Endothelial cell (in vitro differentiated cells): ENCODE measurements at places on chromosomes 3 and 15. TPM values are rescaled to one million over a fixed set of nuclear protein-coding genes. Genes with fewer than 3 reads are reported as not detected.

MAN2C1 gene
- 237 TPM for total RNA-seq

CDHR4 gene
- total RNA-seq, result 1.1 TPM

DNA sequence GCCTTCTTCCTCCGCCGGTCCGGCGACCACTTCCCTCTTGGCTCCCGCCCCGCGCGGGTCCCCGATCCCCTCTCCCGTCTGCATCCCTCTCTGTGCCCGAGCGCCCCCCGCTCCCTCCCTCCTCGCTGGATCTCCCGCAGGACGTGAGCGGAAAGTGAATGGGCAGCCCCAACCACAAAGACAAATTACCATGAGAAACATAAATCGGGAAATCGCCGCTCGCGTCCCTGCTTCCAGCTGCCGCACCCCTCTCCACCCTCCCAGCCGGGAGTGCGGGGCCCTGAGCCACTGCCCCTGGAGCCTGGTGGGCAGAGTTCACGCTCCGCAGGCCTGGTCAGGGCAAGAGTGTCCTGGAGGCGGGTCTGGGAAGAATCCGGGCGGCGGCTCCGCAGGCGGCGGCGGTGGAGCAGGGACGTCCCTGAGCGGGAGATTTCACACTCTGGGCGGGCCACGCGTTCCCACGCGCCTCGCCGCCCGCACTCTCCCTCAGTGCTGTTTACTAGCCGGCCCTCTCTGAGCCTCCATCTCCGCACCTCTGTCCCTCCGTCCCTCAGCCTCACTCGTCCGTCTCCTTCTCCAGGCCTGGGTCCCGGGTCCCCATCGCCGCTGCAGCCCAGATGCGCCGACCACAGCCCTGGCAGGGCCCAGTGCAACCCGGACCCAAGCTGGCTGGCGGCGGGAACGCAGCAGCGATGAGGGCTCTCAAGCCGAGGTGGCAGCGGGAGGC is 835 bp downstream of the SEMA5B start:
- no peak overlapping the region for H3K27ac ChIP-seq
- H3K27me3 ChIP-seq, result peaks cover 4% of the 10 kb centered on the region
- peak overlapping the region; percentile 86 for H3K4me3 ChIP-seq
- no peaks in the 10 kb centered on the region for H3K36me3 ChIP-seq
- peak; percentile 36 for DNase-seq

DNA sequence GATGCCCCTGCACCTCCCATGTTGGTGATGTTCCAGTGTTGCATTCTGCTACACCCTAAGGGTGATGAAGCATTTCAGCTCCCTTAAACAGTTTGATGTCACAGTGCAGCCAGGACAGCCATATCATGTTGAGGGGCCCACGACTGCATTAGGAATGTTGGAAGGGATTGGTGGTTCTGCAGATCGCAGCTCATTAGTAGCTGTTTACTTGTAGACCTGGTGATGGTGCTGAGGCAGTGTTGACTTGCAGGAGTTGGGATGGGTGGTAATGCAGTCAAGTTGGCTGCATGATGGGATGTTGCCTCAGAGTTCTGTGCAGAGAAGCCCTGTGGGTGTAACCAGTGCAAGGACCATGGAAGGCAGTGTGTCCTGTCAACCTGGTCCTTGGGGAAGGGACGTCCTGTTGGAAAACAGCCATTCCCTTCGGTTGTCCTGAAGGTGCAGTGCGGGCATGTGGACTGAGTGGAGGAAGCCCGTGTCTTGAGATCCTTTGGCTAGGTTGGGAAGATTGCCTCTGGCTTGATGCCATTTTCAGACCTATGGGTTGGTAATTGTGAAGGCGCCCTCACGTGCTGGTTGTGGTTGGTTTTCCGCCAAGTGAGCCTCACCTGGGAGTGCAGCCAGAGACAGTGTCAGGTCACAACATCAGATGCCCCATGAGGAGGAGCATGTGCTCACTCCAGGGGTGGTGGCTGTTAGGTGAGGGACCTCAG is 100.7 kb downstream of the SNRPN start:
- no peak for DNase-seq
- H3K36me3 ChIP-seq, result peaks cover 99% of the 10 kb centered on the region
- no peaks in the 10 kb centered on the region for H3K4me1 ChIP-seq
- peak overlapping the region; percentile 59 for H3K27ac ChIP-seq
- H3K27me3 ChIP-seq, result peaks cover 66% of the 10 kb centered on the region

ACVR2B gene
- total RNA-seq, result 56.7 TPM

ZKSCAN7 gene
- total RNA-seq, result 2.2 TPM

EHHADH gene
- 6.8 TPM for total RNA-seq

WDR76 gene
- total RNA-seq, result 4.8 TPM

DNA sequence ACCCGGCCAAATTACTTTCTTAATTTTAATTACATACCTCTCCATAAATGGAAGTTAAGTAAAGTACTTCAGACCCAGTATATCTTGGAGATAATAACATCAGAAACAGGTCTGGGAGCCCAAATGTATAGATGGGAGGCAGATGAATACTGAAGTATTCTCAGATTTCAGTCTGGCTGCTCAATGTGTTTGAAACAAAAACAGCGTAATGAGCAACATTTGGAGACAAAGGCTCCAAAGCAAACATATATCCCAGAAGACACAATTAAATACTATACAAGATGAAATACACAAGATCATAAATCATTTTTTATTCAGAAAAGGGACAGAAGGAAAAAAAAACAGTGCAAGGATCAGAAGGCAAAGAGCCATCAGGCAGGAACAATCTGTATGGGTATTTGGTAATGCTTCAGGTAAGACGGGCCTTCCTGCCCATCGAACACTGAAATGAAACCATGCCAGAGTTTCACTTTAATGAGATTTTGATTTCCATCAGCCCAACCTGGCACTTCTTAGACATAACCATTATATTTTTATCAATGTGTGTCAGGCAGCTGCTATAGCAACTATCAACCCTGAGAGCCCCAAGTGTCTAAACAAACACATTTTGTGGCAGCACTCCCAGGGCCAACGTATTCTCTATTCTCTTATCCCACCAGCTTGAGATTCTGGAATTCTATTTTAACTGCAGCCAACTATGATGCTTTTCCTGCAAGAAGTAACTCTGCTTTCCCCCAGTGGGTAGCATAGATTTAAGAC is 210.8 kb downstream of the STT3B start:
- peaks cover 4% of the 10 kb centered on the region for H3K4me1 ChIP-seq
- no peak overlapping the region for H3K4me3 ChIP-seq
- DNase-seq, result no peak
- no peak overlapping the region for H3K27ac ChIP-seq

- peaks cover 13% of the 10 kb centered on the region for H3K36me3 ChIP-seq
- H3K4me1 ChIP-seq, result peaks cover 16% of the 10 kb centered on the region
- H3K4me3 ChIP-seq, result no peak overlapping the region
- no peak for DNase-seq
These were observed 135.0 kb downstream of the TJP1 start for GRCh38 chr15:29687204-29687815.

GRCh38 chr3:123805504-123805903 is 78.6 kb downstream of the MYLK start:
- H3K27ac ChIP-seq, result no peak overlapping the region
- H3K27me3 ChIP-seq, result no peaks in the 10 kb centered on the region
- DNase-seq, result no peak
- no peak overlapping the region for H3K4me3 ChIP-seq

DNA sequence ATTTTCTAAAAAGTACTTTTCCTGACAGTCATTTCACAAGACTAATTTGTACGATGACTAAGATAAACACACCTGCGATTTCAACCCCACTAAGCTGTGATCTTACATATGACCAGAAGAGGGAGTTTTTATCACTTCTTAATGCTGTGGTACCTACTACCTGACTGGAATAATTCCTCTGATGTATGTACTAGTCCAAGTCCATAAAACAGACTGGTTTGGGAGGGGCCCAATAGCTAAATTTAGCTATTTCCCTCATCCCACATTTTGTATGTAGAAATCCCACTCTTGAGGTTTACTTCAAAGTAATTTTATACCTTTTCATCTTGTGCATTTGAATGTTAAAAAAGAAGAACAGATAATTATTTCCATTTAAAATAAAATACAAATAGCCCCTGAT is 49.7 kb upstream of the SCAANT1 start:
- no peak for DNase-seq
- peaks cover 5% of the 10 kb centered on the region for H3K27me3 ChIP-seq
- peaks cover 6% of the 10 kb centered on the region for H3K4me1 ChIP-seq
- no peak overlapping the region for H3K4me3 ChIP-seq
- H3K27ac ChIP-seq, result no peak overlapping the region
- H3K36me3 ChIP-seq, result no peaks in the 10 kb centered on the region

- H3K4me3 ChIP-seq, result no peak overlapping the region
- no peak for DNase-seq
- H3K27ac ChIP-seq, result no peak overlapping the region
These were observed 1.2 kb upstream of the USF3 start for GRCh38 chr3:113697500-113698090.

- no peak overlapping the region for H3K27ac ChIP-seq
- H3K36me3 ChIP-seq, result no peaks in the 10 kb centered on the region
These were observed 235.2 kb downstream of the SUCLG2 start for GRCh38 chr3:67419218-67419529.

DNA sequence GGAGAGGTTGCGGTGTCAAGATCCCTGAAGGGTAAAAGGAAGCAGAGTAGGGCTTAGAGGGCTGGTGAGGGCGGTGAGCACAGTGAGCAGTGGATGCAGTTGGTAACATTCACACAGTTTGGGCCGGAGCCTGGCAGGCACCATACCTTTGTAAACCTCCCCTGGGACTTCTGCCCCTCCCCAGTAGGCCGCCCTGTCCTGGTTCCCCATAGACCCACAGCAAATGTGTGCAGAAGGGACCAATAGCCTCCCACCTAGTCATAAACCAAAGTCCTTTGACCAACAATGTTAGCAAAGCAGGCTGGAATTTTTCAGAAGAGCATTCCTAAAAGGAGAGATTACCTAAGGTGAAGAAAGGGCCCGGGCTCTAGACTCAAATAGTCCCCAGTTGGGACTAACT is 1.7 kb upstream of the PHGR1 start:
- peaks cover 3% of the 10 kb centered on the region for H3K27me3 ChIP-seq
- H3K4me1 ChIP-seq, result peaks cover 10% of the 10 kb centered on the region
- H3K27ac ChIP-seq, result no peak overlapping the region
- no peak for DNase-seq

- no peaks in the 10 kb centered on the region for H3K27me3 ChIP-seq
- no peaks in the 10 kb centered on the region for H3K36me3 ChIP-seq
- H3K4me3 ChIP-seq, result no peak overlapping the region
These were observed 73.4 kb downstream of the RFTN1 start for GRCh38 chr3:16439848-16440708.

- peaks cover 3% of the 10 kb centered on the region for H3K27me3 ChIP-seq
- H3K4me3 ChIP-seq, result peak overlapping the region; percentile 85
- peaks cover 73% of the 10 kb centered on the region for H3K36me3 ChIP-seq
These were observed 49.6 kb downstream of the CHD2 start for GRCh38 chr15:92949604-92950249.

LTF gene
- total RNA-seq, result not detected

RPP14 gene
- total RNA-seq, result 15.2 TPM

GRCh38 chr3:67381667-67382272 is 272.6 kb downstream of the SUCLG2 start:
- peaks cover 7% of the 10 kb centered on the region for H3K4me1 ChIP-seq
- peak; percentile 33 for DNase-seq
- H3K27ac ChIP-seq, result peak overlapping the region; percentile 61
- H3K4me3 ChIP-seq, result no peak overlapping the region
- H3K36me3 ChIP-seq, result peaks cover 4% of the 10 kb centered on the region

PEX5L gene
- 5.2 TPM for total RNA-seq

- no peak overlapping the region for H3K27ac ChIP-seq
- H3K36me3 ChIP-seq, result no peaks in the 10 kb centered on the region
- peaks cover 9% of the 10 kb centered on the region for H3K4me1 ChIP-seq
- H3K4me3 ChIP-seq, result no peak overlapping the region
- H3K27me3 ChIP-seq, result no peaks in the 10 kb centered on the region
These were observed 115.4 kb downstream of the MYLK start for GRCh38 chr3:123768480-123769355.

DNA sequence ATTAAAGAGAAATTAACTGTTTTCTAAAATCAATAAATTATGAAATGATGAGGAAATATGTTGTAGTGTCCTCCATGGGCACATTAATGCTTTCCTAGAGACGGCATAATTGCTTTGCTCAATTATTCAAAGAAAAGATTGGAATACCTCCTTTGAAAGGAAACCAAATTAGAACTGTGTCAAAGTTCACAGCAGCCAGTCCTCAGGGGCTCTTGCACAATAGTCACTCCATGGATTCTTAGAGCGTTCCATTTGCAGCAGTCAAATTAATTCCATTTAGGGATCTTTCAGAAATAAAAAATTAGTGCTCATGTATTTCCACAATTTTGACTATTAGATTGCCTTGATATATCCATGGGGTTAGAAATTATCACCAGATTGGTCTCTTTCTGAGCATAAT is 841.6 kb upstream of the DPPA4 start:
- H3K4me3 ChIP-seq, result no peak overlapping the region
- H3K4me1 ChIP-seq, result no peaks in the 10 kb centered on the region
- no peaks in the 10 kb centered on the region for H3K27me3 ChIP-seq
- H3K36me3 ChIP-seq, result no peaks in the 10 kb centered on the region
- no peak overlapping the region for H3K27ac ChIP-seq

GRCh38 chr15:68583321-68583720 is 4.5 kb downstream of the CORO2B start:
- H3K36me3 ChIP-seq, result peaks cover 3% of the 10 kb centered on the region
- H3K27ac ChIP-seq, result no peak overlapping the region
- no peak for DNase-seq
- peaks cover 73% of the 10 kb centered on the region for H3K4me1 ChIP-seq
- peaks cover 19% of the 10 kb centered on the region for H3K27me3 ChIP-seq
- no peak overlapping the region for H3K4me3 ChIP-seq

FAM107A gene
- 0.18 TPM for total RNA-seq

GNAT1 gene
- 0.59 TPM for total RNA-seq

DNA sequence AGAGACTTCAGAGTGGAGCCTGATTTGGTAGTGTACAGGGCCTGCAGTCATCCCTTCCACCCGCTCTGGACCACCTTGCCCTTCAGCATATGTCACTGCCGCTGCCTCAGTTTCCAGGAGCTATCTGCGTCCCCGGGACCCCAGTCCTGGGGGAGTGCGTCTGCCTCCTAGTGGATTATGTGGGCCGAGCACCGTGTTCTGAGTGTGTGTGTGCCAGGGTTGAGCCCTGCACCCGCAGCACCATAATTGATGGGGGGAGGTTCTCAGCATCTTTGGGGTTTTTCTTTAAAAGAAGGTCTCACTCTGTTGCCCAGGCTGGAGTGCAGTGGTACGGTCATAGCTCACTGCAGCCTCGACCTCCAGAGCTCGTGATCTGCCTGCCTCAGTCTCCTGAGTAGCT is 33.6 kb downstream of the CD276 start:
- H3K27me3 ChIP-seq, result peaks cover 13% of the 10 kb centered on the region
- H3K27ac ChIP-seq, result no peak overlapping the region
- no peak overlapping the region for H3K4me3 ChIP-seq
- peaks cover 17% of the 10 kb centered on the region for H3K4me1 ChIP-seq
- no peak for DNase-seq

- peaks cover 6% of the 10 kb centered on the region for H3K4me1 ChIP-seq
- peaks cover 4% of the 10 kb centered on the region for H3K27me3 ChIP-seq
- no peak overlapping the region for H3K27ac ChIP-seq
- H3K36me3 ChIP-seq, result no peaks in the 10 kb centered on the region
- no peak for DNase-seq
These were observed 96.5 kb downstream of the SUCLG2 start for GRCh38 chr3:67557848-67558355.
